NCI-H460 (cell line): ENCODE measurements at places on chromosomes 2 and 18.
A peak's percentile ranks its signal among the peaks of the same experiment; 100 is the strongest.

GRCh38 chr2:13351068-13351467 is 634.3 kb downstream of the TRIB2 start:
- DNase-seq, result no peak

DNA sequence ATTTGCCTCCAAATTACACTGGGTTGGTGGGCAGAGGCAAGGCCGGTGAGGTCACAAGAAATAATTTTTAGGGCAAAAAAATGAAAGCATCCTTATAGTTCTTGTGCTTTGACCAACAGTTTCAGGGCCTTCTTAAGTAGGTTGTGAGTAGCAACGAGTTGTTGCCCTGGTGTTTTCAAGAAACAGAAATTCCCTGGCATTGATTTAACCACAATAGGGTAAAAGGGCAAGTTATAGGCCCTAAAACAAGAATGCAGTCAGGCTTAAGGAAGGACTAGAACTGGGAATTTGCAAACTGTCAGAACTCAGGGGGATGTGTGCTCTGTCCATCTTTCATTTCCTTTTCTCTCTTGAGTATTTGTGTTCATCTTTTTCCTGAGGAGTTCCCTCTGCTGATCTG is 46.1 kb upstream of the STPG4 start:
- no peak for DNase-seq

- DNase-seq, result peak; percentile 21
Measured at GRCh38 chr2:67446491-67446911, 49.4 kb downstream of the ETAA1 start.

GRCh38 chr18:63578357-63578958 is 8.7 kb upstream of the SERPINB13 start:
- peak; percentile 44 for DNase-seq

- no peak for DNase-seq
Measured at GRCh38 chr2:41763141-41763540, 284.7 kb upstream of the PKDCC start.

- no peak for DNase-seq
Measured at GRCh38 chr18:28485210-28485801, 308.4 kb upstream of the CDH2 start.
